Activated CD8-positive, alpha-beta memory T cell treated with anti-CD3 and anti-CD28 coated beads, Interleukin-2, amount 10 ng/mL, durations not matched to agents 7 days and 5 days (primary cell): ENCODE measurements at places on chromosomes 13 and 19. TPM values are rescaled to one million over a fixed set of nuclear protein-coding genes. Genes with fewer than 3 reads are reported as not detected.

Gene ANKRD24
- 0.82 TPM for total RNA-seq

Gene DCT
- total RNA-seq = 0.06 TPM

Gene S1PR5
- 0.14 TPM for total RNA-seq

Gene KLHL1
- not detected for total RNA-seq

Gene TFPT
- 50.5 TPM for total RNA-seq

Gene VSIG10L
- total RNA-seq = 1.8 TPM

Gene CPB2
- total RNA-seq = not detected
